CD4-positive, alpha-beta T cell treated with Interleukin-6 at 100 ng/mL for 8 hours (primary cell): ENCODE measurements at places on chromosomes 5 and 9.

- no peak for DNase-seq
These were observed 15.7 kb upstream of the INPP5E start for GRCh38 chr9:136455043-136456002.

GRCh38 chr9:69396759-69397158 lies 71.7 kb downstream of the ENTREP1 start:
- no peak for DNase-seq

- no peak for DNase-seq
These were observed 267.1 kb downstream of the NSG2 start for GRCh38 chr5:174312641-174313040.

DNA sequence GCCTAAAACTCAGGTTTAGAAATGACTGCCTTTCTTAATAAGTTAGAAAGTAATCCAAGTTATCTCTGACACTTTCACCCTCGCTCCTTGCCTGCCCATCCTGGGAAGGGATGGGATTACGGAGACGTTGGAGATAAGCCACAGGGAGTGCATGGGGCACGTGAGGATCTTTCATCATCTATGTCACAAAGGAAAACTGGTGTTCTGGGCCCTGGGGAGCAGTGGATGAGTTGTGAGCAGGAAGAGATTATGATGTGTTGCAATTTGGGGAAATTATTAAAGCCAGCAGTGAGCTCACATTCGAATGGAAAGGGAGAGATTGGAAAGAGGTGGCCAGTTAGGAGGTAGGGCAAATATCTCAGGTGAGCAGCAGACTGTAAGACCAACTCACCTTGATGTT lies 12.8 kb downstream of the AFAP1L1 start:
- no peak for DNase-seq

- DNase-seq, result no peak
These were observed 110.5 kb downstream of the JMY start for GRCh38 chr5:79346420-79346824.

DNA sequence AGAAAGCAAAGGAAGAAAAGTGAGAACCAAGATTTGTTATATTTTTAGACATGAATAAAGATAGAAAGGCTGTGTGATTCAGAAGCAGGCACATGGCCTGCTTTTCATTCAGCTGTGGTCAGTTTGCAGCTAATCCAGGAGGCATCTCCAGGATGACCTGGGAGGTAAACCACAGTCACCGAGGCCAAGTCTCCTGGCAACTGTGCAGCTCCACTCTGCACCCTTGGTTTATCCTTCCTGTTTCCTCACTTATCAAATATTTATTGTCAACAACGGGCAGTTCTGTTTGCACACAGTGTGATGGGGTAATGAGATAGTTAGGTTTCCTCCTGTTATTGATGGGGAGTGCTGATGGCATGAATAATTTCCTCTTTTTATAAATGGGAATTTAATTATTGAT lies 243.0 kb downstream of the PSAT1 start:
- DNase-seq, result no peak

- DNase-seq, result no peak
These were observed 103.2 kb upstream of the ALDH1B1 start for GRCh38 chr9:38289236-38289865.

DNA sequence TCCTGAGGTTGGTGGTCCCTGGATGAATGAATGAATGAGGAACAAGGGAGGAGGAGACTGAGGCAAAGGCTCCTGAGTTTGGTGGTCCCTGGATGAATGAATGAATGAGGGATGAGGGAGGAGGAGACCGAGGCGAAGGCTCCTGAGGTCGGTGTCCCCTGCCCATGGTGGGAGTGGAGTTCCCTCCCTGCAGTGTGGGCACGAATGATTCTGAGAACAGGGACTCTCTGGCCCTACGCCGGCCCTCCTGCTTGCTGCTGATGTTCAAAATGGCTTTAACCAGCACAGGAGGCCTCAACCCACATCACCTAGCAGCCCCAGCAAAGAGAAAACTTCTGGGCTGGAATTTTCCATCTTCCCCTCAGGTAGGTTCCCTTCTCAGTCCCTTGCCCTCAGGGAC lies 377.8 kb downstream of the IRX2 start:
- DNase-seq, result no peak

DNA sequence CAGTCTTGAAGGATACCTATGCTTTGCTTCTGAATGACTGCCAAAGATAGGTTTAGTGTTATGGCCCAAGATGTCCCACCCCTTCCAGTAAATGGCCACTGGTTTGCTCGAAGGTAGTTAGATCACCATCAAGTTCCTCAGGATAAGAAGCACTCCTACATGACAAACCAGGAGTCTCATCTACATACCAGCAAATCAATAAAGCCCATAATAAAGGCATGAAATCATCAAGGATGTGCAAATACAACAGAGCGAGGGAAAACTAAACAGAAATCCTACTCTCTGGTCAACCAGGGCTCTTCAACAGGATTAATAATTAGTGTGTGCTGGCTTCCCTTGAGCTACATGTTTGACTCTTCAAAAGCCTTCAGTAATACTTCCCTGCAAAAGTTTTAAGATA lies 141.0 kb downstream of the LHFPL2 start:
- DNase-seq, result no peak

- DNase-seq, result no peak
These were observed 147.1 kb upstream of the MPDZ start for GRCh38 chr9:13426606-13427005.

- peak; percentile 59 for DNase-seq
These were observed 84.8 kb downstream of the MVB12B start for GRCh38 chr9:126411225-126411947.

GRCh38 chr5:72244862-72245371 lies 75.1 kb downstream of the MRPS27 start:
- no peak for DNase-seq
